ENCODE measurements at places on chromosomes 4 and X. TPM values are rescaled to one million over a fixed set of nuclear protein-coding genes. Genes with fewer than 3 reads are reported as not detected.

DNA sequence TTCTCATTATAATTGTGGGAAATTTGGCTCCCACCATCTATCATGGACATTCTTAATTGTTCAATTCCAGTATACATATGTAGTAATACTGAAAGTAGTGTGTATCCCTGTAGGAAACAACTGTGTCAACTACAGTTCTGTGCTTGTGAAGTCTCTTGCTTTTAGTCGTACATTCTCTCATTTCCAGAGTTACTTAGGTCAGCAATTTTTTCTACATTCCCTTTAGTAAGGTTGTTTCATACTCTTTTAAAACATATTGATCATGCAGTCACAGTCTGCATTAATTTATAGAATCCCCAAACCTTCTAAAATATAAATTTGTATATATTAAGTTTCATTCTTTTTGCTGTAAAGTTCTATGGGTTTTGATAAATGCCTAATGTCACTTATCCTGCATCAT lies 289.2 kb upstream of the PCDH10 start:
- no peaks in the 10 kb centered on the region for H3K27me3 ChIP-seq
- no peaks in the 10 kb centered on the region for H3K4me1 ChIP-seq

DNA sequence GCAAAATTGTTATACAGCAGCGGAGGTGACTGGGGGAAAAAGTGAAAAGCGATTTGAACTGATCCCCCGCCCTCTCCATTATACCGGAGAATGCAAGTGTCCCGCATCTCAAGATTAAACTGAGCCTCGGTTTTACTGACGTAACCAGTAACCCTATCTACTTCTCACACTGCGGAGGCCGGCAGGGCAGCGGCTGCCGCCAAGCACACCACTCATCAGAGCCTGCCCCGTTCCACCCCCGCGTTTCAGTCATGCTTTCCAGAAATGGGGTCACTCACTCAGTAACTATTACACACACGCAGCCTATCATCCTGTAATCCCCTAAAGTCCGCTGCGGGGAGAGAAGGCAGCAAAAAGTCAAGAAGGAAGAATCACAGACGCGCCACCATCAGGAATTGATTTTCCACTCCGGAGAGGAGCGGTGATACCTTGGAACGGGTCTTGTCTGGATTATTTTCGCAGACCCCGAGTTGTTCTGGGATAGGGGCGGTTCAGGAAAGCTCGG lies 1.4 kb downstream of the RPS6KA3 start:
- H3K27me3 ChIP-seq = no peaks in the 10 kb centered on the region
- peaks cover 31% of the 10 kb centered on the region for H3K4me1 ChIP-seq
- peak overlapping the region; percentile 82 for H3K4me3 ChIP-seq

Gene NDUFA1
- 101 TPM for total RNA-seq

Gene DMRTC1
- not detected for total RNA-seq

Gene GPR50
- total RNA-seq = not detected
